ENCODE measurements at places on chromosomes 12 and 14.
A peak's percentile ranks its signal among the peaks of the same experiment; 100 is the strongest.

DNA sequence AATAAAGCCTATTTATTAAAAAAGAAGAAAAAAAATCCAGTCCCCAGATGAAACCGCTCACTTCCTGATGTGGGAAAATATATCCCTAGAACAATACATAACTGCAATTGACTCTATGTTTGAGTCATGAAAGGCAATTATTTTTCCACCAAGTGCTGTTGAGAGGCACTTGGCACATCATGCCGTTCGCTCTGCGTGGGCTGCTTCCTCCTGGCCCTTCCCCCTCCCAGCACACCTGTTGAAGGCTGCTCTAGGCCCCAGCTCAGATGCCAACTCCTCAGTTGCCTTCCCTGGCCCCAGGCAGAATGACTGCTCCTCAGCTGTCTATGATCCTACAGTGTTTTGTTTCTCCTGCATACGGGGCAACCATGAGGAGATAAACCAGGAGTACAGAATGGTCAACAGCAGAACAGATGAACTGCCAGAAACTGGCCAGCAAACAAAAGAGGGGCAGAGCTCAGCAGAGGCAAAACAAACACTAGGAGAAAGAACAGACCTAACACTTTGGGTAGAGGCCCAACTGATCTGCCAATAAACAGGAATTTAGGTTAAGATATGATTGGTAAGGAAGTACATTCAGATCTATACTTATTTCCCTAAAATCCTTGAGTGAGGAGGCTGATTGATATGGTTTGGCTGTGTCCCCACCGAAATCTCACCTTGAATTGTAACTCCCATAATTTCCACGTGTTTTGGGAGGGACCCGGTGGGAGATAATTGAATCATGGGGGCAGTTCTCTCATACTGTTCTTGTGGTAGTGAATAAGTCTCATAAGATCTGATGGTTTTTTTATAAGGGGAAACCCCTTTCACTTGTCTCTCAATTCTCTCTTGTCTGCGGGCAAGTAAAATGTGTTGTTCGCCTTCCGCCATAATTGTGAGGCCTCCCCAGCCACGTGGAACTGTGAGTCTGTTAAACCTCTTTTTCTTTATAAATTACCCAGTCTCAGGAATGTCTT is 58.6 kb downstream of the SLC38A1 start:
- DNase-seq: no peak

- DNase-seq: peak; percentile 34
These were observed 6.5 kb downstream of the NFE2 start for GRCh38 chr12:54294152-54294952.

DNA sequence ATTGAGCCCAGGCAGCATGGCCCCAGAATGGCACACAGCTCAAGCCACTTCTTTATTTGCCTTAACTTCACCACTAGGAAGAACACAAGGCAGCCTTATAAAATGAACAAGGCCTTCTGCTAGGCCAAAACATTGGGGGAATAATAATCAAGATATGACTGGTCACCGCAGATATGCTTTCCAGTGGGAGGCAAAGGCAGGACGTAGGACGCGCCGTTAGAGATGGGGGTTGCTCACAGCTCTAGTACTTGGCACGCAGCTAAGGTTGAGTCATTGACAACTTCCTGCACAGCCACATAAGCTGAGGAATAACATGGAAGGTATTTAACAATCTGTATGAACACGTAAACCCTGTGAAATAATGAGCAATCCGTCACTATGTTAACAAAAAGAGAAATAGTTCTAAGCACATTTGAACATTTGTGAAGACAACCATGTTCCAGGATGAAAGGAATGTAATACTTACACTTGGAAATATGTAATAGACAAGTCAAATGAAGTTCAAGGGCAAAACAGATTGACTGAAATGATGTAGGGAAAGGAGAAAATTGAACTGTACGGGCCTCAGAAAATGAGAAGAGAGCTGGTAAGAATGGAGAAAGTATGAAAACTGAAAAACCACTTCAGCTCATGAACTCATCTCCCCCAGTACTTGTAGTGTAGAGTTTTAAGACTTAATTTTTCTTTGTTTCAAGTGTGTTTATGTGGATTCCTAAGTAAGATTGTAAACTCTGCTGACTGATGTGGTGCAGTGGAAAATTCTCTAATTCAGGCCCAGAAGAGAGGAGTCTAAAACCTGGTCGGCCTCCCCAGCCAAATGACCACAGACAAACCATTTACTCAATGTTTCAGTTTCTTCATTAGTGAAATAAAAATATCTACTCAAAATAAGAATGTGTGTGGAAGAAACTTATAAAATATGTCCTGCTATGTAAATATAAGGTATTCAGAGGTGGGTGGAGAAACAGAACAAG is 59.3 kb upstream of the CCDC91 start:
- peak; percentile 98 for DNase-seq

- no peak for DNase-seq
These were observed 90.3 kb downstream of the RFX4 start for GRCh38 chr12:106673141-106673540.

DNA sequence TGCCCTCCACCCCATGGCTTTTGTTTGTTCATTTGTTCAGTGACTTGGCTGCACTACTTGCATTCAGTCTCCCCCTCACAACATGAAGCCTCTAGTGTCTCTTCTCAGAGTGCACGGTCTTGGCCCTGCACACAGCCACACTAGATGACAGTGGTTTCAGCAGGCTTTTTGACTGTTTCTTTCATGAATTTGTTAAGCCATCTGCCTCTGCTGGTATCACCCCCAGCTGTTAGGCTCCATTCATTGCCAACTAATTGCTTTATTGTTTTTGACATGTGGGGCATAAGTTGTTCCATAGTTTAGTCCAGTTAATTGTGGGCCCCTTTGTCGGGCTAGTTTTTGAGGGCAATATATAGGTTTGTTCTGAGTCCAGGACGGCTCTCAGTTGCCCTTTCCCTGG is 18.8 kb downstream of the OS9 start:
- DNase-seq: no peak

DNA sequence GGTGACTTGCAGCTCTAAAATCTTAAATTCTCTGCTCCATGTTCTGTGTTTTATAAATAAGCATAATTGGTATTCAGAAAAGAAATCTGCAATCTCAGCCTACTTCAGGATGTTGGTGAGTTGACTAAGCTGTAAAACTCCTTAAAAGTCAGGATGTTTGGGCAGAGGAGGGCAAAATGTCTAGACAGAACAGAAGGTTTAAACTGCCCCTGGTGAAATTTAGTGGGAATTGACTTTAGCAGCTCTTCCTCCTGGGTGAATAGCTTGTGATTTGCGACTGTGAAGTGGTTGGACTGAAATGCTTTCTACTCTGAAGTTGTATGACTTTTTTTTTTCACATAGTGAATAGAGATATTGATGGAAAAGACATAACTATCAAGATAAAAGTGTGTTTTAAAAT is 85.8 kb downstream of the CAND1 start:
- no peak for DNase-seq

DNA sequence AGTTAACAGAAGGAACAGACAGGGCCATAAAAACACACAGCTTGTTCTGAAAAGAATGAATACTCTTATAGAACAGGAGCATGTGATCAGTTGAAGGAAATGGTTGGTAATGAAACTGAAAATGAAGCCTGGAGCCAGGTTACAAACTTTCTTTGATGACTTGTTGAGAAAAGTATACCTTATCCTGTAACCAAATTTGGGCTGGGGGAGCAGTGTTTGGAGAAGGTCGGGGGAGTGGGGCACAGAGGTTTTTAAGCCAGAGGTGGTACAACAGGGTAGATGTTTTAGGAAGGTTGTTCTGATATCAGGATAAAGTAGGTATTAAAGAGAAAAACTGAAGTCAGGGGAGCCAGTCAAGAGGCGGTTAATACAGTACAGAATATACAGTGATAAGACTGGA is 8.2 kb downstream of the GOLT1B start:
- DNase-seq: no peak

DNA sequence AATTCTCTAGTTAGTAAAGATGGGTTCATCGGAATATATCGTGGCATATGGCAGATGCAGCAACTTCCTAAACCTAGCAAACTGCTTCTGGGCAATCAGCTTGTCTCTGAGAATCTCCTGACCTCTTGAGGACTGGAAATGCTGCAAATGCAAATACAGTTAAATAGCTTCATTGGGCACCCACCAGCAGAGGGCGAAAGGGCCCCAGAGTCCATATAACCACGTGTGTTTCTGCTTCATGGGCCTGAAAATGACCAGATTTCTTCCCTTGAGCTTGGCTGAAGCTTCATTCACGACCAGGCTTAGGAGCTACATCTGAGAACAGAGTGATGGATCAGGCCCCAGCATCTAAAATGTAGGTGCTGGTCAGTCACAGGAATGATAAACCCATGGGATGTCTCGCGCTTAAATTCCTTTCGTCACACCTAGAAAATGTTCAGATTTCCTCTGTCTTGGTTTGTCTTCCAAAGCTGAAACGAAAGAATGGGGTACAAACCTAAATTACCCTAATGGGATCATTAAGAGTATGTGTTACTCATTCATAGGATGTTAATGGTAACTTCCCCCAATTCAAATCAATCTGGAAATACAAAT is 1482.5 kb upstream of the TMEM132C start:
- DNase-seq: peak; percentile 8

DNA sequence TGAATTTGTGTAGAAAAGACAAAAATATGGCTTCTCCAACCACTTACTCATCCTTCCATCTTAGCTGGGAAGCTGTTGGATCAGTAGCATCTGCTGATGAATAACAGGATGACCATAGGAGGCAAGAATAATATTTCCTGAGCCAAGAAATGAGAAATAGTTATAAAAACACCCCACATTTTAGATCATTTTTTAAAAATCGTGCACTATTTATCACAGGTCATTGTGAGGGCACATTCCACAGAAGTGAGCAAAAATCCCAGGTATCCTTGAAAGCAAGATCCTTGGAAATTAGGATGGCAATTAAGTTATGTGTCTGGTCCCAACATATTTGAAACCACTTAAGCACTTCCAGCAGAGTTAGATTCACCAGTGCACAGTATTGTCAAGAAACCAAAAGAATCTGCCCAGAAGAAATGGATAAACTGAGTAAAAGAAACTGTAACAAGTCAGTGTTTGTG is 8.4 kb downstream of the FAR2 start:
- peak; percentile 78 for DNase-seq

DNA sequence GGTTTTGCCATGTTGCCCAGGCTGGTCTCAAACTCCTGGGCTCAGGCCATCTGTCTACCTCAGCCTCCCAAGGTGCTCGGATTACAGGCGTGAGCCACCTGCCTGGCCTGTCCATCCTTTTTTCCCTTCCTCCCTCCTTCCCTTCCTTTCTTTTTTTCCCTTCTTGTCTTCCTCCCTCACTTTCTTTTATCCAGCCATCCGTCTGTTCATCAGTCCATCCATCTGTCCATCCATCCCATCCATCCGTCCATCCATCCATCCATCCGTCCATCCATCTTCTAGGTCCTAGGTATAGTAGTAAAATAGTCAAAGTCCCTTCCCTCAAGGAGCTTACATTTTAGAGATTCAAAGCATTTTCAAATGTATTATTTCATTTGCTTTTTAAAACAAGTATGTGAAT is 56.8 kb downstream of the CRADD start:
- DNase-seq: no peak

- DNase-seq: peak; percentile 88
These were observed 63.6 kb downstream of the CHGA start for GRCh38 chr14:92986254-92987147.

- no peak for DNase-seq
These were observed 67.6 kb downstream of the RALGAPA1 start for GRCh38 chr14:35741345-35742031.

DNA sequence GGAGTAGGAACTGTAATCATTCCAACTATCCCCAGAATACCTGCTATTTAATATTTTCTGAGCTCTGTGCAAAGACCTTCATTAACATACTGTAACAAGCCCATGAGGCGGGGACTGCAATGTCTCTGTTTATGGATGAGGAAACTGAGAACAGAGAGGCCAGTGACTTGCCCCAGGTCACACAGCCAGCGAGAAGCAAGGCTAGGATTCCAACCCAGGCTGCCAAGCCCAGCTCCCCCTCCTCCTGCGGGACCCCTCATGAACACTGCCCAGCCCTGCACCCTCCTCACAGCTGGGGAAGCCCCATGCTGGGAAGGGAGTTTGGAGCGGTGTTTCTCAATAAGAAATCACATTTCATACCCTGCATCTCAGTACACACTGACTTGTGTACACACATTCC is 10.9 kb downstream of the HVCN1 start:
- no peak for DNase-seq

- DNase-seq: peak; percentile 63
These were observed 436.3 kb downstream of the DPF3 start for GRCh38 chr14:72457641-72458040.

DNA sequence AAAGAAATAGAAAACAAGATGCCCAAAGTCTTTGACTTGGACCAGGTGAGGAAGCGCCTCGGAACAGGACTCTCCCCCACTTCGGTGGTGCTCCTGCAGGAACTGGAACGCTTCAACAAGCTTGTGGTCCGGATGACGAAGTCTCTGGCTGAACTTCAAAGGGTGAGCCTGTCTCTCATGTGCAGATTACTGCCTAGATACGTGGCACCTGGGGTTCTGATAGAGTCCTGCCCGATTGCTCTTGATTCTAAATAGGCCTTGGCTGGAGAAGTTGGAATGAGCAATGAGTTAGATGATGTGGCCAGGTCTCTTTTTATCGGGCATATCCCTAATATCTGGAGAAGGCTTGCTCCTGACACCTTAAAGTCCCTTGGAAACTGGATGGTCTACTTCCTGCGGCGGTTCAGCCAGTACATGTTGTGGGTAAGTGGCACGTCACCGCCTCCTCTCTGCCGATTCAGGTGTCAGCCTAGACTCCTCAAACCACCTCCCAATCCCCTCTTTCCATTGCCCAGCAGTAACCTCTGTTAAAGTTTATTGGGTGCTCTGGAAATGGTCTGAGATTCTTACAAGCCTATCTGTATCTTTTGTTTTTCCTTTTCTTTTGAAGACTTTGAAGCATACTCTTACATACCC is 40.8 kb downstream of the CCDC92 start:
- no peak for DNase-seq
